Activated CD4-positive, CD25-positive, alpha-beta regulatory T cell treated with anti-CD3 and anti-CD28 coated beads, Interleukin-2, amount 50 U/mL, for 16 hours (primary cell): ENCODE measurements at places on chromosomes 2 and 18.
A peak's percentile ranks its signal among the peaks of the same experiment; 100 is the strongest.

GRCh38 chr2:37453027-37453426 lies 108.6 kb downstream of the QPCT start:
- no peak for DNase-seq

GRCh38 chr2:109069331-109070194 lies 59.4 kb upstream of the SH3RF3 start:
- DNase-seq, result no peak

DNA sequence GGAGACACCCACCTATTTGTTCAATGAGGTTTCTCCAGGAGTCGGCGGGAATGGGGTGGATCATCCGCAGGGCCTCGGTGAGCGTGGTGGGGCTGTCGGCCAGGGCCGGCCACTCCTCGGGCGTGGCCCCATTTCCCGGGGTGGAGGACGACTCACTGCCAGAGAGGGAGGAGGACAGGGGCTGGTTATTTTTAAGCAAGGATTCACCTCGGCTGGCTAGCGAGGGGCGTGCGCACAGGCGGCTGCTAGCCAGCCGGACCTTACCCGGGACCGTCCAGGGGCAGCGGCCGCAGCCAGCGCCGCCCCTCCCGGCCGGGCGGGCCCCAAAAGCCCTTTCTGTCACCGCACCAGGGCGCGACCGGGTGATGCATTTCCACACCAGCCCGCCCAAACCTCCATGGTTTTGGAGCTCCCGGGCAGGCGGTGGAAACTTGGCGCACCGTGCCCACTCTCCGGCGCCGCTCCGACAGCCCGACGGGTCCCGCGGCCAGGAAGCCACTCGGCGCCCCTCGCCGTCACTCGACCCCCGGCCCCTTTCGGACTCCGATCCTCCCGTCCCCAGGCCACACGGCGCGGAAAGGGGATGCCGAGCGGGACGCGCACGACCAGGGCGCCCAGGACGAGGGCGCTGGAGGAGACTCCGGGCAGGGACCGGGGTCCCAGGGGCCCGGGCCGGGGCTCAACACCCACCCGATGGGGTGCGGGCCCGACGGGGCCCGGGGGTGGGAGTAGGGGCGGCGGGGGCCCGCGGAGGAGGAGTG lies 57.1 kb downstream of the SNORC start:
- no peak for DNase-seq

DNA sequence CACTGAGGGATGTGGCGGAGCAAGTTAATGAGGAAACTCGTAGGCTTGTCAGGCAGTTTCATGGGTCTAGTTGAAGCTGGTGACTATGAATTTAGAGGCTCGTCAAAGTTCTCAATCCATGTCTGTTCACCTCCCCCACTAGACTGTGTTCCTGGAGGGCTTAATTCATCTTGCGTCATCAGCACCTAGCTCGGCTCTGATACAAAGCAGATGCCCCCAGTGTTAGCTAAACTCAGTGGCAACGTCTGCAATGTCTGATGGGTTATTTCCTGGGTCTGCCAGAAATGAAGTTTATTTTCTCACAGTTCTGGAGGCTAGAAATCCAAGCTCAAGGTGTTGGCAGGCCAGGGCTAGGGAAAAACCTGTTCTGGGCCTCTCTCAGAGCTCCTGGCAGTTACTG lies 140.6 kb downstream of the PID1 start:
- no peak for DNase-seq

DNA sequence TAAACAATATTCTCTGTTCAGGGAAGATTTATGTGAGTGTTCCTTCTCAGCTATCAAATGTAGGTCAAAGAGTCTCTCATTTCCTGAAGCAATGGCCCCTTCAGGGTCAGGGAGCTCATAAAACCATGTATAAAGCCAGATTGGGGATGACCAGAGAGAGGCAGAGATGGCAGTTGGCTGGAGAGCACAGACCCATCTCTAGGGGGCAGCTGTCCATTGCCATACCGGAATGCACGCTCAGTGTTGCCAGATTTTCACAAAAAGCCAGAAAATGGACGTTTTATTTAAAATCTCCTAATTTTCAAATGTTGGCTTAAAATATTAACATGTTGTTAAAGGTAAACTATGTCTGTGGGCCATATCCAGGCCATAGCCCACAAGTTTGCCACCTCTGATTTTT lies 1920.7 kb upstream of the CELF4 start:
- DNase-seq, result no peak

- DNase-seq, result no peak
Measured at GRCh38 chr2:60885683-60886082, 4.3 kb downstream of the REL start.

- no peak for DNase-seq
Measured at GRCh38 chr2:60416221-60417008, 137.0 kb downstream of the BCL11A start.

DNA sequence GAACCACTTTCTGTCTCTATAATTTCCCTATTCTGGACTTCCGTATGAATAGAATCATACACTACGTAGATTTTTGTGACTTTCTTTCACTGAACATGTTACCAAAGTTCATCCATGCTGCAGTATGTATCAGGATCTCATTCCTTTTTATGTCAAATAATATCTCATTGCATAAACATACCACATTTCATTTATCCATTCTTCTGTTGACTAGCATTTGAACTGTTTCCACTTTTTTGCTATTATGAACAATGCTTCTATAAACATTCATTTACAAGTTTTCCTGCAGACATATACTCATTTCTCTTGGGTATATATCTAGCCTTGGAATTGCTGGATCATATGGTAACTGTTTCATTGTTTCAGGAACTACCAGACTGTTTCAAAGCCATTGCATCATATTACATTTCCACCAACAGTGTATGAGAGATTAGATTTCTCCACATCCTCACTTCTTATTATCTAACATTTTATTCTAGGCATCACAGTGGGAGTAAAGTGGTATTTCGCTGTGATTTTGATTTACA lies 186.2 kb downstream of the DYM start:
- DNase-seq, result no peak

- no peak for DNase-seq
Measured at GRCh38 chr2:161915121-161915520, 158.9 kb downstream of the DPP4 start.

DNA sequence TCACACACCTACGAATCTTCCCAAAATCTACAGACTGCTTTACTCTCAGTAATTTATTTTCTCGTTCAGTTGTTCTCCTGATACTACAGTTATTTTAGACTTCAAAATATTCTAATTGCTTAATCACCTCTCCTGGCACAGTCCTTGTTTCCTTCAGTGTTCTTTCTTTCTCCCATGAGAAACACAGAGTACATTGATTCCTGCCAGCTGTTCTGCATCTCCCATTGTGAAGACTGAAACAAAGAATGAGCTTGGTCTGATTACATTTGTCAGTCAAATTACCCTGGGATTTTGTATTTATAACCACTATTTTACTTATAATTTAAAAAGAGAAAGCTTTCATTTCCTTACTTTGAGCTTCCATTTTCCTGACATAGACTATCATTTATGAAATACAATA lies 63.9 kb upstream of the TANK start:
- DNase-seq, result no peak

GRCh38 chr2:85707304-85707703 lies 13.1 kb downstream of the GNLY start:
- peak; percentile 54 for DNase-seq

- DNase-seq, result no peak
Measured at GRCh38 chr18:28065031-28065792, 111.7 kb downstream of the CDH2 start.

DNA sequence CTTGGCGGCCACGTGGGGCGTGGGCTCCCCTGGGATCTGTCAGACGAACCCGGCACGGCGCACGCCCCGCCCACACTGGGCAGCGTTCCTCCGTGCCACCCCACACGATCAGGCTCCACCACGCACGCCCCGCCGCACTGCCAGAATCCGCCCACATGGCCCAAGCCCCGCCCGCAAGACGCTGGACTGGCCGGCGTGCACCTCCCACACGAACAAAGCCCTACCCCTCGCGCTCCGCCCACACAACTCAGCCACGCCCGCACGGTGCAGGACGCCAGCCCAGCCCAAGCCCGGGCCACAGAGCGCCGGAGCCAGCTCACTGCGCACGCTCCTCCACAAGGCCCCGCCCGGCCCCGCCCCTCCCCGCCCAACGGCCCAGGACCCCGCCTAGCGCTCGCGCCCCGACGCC lies 555 bp downstream of the TMEM18 start:
- DNase-seq, result peak; percentile 91

- DNase-seq, result no peak
Measured at GRCh38 chr18:70422391-70422965, 133.6 kb downstream of the SOCS6 start.

DNA sequence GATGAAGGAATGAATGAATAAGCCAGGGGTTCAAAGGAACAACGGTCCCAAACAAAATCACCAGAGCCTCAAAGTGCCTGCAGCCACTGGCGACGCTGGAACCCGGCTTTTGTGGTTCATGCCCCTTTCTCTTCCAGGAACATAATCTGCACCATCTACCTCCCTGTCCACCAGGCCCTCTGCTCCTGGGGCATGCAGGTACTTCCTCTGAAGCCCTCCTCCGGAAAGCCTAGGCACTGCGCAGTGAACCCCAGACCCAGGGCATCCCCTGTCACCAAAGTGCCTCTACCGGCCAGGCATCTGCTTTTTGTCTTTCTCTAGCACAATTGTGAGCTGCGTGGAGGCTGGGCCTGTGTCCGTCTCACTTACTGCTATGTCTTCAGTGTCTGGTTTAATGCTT lies 98.6 kb upstream of the TMEM200C start:
- DNase-seq, result no peak

DNA sequence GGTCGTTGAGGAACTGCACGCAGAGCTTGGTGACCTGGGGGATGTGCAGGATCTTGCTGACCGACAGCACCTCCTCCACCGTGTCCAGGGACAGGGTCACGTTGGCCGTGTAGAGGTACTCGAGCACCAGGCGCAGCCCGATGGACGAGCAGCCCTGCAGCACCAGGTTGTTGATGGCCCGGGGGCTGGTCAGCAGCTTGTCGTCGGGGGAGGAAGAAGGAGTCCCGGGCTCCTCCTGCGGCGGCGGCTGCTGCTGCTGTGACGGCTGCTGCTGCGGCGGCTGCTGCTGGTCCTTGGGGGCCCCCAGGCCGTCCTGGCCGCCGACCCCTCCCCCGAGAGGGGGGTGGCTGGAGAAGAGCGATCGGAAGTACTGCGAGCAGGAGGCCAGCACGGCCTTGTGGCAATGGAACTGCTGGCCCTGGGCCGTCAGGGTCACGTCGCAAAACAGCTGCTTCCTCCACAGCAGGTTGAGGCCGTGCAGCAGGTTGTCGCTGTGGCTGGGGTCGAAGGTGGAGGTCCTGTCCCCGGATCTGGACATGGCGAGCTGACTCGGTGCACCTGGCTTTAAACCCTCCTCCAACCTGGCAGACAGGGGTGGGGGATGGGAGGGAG lies 2.7 kb downstream of the KLHL14 start:
- DNase-seq, result no peak

GRCh38 chr2:75497256-75497655 lies 63.5 kb downstream of the EVA1A start:
- DNase-seq, result no peak

GRCh38 chr18:78878335-78878734 lies 101.3 kb upstream of the SALL3 start:
- DNase-seq, result no peak

- DNase-seq, result no peak
Measured at GRCh38 chr2:60499651-60500265, 53.7 kb downstream of the BCL11A start.

DNA sequence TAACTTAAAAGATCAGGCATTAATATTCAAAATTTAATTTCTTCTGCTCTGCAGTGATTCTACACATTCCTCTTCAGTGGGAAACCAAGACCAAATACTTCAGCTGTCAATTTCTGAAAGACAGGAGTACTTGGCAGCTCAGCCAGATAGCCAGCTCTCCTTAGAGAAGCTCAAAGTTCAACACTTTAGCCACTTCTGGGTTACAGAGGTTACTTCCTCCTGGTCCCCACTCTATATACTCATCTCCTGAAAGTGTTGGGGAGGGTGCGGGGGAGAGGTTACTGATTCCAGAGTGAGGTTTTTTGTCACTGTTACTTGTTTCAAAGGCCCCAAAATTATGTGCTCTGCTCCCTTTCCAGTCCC lies 4.1 kb downstream of the CYTIP start:
- no peak for DNase-seq

GRCh38 chr2:112275311-112275886 lies at the start of gene ZC3H6:
ZC3H6 (plus strand) TSS chr2:112275597; CDS start chr2:112275995, 398 bp downstream.
- DNase-seq, result peak; percentile 98

DNA sequence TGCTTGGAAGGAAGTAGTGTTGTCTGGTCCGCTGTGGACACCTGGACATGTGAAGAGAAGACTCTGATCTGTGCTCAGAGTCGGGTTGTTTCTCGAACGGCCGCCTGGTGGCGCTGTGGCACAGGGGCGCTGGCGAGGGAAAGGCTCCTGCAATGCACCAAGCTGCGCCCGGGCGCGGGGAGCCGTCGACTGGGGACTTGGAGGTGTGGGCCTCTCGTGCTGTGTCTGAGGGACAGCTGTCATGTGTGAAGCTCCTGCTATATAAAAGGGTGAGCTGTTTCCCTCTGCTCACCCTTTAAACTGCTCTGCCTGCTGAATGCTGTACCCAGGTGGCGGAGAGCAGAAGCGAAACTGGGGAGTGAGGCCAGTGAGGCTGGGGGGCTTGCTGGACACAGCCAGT lies 44.0 kb downstream of the GNAL start:
- peak; percentile 43 for DNase-seq

GRCh38 chr2:9473985-9474360 lies 378 bp upstream of the IAH1 start:
- DNase-seq, result peak; percentile 40

GRCh38 chr18:67183398-67183797 lies 333.1 kb downstream of the DSEL start:
- DNase-seq, result no peak

GRCh38 chr2:168079236-168079635 lies 168.2 kb downstream of the STK39 start:
- no peak for DNase-seq

- no peak for DNase-seq
Measured at GRCh38 chr2:203915256-203915655, 21.3 kb upstream of the ICOS start.

- no peak for DNase-seq
Measured at GRCh38 chr2:181456660-181457120, 496 bp upstream of the ITGA4 start.

DNA sequence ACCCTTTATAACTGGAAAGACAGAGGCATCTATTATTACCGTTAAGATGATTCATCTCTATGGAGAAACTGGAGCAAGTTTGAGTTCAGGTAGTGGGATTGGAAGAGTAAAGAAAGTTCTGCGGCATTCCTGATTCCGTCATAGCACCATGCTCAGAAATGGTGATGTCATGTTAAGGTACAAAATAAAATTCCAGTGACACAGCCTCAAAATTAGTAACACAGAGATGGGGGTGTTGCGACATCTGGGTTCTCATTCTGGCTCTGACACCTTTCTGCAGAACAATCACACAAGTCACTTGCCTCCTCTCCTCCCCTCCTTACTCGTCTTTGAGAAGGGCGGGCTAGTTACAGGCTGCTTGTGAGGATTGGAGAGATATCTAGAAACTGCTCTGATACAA lies 105.7 kb downstream of the DPP10 start:
- DNase-seq, result no peak

GRCh38 chr2:217930761-217931563 lies 71.8 kb downstream of the TNS1 start:
- no peak for DNase-seq
